ENCODE measurements at places on chromosomes 1 and 21.

DNA sequence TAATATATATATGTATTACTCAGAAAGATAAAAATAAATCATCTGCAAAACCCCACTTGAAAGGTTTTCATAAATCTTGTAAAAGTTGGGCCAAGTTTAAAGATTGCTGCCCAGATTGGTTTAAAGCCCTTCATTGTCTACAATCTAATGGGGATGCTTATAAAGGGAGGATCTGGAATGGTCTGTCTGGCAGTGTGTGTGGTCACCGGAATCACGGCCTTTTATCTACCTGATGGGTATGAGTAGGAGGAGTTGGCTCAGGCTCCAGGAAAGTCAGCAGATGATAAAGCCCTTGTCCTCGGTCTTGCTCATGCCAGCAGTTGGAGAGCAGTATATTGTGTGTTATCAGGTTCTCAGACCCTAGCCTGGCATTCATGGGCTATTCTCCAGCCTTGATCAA is 197.7 kb downstream of the ROR1 start:
- no peak for DNase-seq

DNA sequence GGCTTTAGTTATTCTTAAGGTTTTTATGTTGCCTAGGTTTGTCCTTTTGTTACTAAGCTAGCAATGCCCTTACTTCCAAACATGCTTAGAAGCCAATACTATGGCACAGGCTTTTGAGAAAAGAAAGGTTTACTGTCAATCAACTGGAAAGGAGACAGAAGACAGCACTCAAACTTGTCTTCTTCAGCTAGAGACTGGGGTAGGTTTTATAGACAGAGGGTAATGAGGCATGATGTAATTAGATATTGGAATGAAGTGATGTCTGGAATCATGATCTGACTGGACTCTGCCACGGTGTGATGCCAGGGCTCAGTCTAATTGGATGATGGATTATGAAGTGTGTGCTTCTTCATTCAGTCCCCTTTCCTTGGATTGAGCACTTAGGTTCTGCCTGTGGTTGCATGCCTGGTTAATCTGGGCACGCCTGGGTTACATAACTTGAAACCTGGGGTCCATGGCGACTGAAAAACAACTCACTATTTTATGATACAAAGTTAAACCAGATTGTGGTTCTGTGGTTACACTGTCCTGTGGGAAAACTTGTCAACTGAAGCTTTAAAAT is 625.8 kb downstream of the BRINP3 start:
- DNase-seq: no peak

- no peak for DNase-seq
Observed at GRCh38 chr1:3649342-3650247, at the start of gene WRAP73. Gene WRAP73, minus strand, starts transcription at chr1:3650103. Its CDS starts 104 bp downstream, at chr1:3649999.

DNA sequence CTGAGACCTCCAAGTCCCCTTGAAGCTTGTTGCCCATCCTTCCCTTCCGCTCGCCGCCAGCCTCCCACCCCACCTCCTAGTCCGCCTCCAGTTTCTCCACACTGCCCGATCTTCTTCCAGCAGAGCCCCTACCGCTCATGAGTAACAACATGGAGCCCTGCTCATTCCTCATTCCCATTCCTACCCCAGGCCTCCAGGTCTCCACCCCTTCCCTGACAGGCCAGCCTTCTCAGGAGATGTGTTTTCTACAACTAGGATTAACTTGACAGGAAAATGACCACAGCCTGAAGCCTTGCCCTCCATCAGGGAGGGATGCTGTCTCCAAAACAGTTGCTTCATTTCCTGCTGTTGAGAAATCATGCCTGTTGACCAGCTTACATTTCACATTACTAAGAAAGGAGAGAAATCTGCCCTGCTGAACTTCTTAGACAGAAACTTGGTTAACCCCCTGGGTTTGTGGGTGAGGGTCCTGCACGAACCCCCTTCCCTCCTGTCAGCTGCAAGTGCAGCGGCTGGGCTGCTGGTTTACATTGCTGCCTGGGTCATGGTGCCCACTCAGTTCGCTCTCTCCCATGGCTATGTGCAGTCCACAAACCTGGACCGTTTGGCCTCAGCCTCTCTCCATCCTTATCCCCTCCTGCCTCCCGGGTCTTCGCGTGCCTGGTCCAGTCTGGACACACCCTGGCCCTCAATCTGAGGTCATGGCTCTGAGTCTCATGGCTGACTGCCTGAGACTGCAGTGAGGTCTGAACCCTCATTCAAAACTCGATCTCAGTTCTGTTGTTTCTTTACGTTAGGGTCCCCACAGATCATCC is 16.1 kb upstream of the CHI3L1 start:
- no peak for DNase-seq

DNA sequence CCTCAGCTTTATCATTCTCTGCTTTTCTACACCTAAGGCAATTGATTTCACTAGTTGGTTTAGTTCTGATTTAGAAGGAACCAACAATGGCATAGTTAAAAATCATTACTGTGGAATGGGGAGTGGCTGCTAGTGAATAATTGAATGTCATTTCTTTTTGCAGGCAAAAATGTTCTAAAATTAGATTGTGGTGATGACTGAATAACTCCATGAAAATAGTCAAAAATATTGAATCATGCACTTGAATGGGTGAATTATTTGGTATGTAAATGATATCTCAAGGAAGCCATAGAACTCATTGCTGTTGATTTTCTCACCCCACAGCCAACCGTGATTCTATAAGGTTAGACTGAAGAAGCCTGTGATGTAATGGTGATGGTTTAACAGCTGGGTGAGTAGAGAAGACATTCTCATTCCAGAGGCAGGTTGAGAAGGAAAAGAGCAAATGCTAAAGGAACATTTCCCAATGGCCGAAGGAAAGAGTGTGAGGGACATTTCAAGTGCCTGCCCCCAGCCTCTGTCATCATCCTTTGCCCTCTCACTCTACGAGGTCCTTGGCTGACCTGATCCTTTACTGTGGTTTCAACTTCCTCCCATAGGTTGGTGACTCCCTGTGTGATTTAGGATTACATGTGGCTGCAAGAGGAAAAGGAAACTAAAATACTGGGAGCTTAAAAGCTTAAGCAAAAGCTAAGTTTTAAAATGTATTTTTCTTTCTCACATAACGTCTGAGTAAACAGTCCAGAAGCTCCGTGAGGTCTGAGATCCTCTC is 12.5 kb downstream of the OVAAL start:
- no peak for DNase-seq

DNA sequence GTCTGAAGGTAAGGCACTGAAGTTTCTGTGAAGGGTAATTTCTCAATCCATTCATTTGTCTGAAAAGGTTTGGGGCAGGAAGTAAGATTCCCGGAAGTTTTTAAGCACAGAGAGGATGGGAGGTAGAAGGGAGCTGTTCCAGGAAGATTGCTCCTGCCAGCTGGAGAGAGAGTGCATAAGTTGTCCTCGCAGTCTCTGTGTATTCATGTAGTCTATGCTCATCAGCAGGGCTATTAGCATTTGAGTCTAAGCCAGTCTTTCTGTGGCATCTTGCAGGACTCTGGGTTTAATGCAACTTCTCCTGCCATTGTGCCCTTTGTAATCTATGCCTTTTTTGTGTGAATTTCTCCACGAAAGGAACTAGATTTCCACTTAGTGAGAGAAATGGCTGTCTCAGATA is 140.8 kb upstream of the FGGY start:
- DNase-seq: no peak

DNA sequence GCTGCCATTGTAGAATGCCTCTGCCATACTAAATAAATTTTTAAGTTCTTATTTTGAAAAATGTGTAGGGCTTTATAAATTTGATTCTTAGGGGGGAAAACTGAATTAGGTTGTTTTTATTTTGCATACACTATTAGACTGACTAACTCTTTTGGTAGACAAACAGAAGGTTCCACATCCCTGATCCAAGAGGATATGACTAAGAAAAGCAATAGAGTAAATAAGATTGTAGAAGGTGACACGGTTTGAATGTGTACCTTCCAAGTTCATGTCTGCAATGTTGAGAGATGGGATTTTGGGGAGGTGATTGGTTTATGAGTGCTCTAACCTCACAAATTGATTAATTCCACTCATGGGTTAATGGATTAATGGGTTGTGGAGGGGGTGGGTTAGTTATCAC is 127.9 kb downstream of the GLUL start:
- no peak for DNase-seq

- DNase-seq: no peak
Observed at GRCh38 chr21:43853851-43854772, 10.9 kb upstream of the AGPAT3 start.

- no peak for DNase-seq
Observed at GRCh38 chr1:100774370-100774769, 54.8 kb downstream of the VCAM1 start.

DNA sequence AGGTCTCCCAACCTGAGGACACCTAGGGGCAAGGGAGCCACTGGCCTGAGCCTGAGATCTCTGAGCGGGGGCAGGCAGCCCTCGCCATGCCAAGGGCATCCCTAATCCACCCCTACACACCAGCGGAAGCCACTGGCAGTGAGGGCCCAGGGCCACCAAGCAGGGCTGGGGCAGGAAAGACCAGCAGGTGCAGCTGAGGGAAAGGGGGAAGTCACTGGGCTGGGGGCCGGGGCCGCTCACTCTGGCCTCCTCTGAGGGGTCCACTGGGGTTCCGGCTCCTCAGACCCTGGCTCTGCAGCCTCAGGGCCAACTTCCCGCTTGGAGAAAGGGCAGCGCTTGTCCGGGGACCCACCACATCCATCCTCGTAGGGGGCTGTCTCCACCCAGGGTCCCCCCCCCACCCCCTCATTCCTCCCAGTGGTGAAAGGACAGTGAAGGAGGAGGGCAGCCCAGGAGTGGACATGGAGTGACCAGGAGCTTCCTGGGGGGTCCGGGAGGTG is 42.5 kb upstream of the ACTRT2 start:
- peak; percentile 63 for DNase-seq

DNA sequence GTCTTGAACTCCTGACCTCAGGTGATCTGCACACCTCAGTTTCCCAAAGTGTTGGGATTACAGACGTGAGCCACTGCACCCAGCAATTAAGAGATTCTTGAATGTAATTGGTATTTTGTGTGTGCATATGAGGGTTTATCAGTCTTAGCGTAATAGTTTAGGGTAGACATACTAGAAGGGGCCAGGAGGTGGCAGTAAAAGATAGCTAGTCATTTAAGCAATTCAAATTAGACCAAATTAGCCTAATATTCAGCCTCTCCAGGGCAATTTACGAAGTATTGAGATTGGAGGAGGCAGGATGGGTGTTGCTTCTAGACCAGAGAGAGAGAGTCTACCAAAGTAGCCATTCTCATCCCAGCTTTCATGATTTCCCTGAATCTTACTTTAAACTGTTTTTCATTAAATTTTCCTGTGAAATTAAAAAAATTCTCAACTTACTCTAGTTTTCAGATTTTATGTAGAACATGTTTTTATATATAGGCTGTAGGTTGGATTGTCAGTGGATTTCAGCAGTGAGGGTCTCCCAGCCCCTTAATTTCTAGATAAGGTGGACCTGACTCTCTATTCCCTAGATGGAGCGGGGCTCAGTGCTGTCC is 119.7 kb downstream of the HHAT start:
- no peak for DNase-seq

GRCh38 chr21:35051287-35051818 is 2.3 kb upstream of the RUNX1 start:
- DNase-seq: no peak

DNA sequence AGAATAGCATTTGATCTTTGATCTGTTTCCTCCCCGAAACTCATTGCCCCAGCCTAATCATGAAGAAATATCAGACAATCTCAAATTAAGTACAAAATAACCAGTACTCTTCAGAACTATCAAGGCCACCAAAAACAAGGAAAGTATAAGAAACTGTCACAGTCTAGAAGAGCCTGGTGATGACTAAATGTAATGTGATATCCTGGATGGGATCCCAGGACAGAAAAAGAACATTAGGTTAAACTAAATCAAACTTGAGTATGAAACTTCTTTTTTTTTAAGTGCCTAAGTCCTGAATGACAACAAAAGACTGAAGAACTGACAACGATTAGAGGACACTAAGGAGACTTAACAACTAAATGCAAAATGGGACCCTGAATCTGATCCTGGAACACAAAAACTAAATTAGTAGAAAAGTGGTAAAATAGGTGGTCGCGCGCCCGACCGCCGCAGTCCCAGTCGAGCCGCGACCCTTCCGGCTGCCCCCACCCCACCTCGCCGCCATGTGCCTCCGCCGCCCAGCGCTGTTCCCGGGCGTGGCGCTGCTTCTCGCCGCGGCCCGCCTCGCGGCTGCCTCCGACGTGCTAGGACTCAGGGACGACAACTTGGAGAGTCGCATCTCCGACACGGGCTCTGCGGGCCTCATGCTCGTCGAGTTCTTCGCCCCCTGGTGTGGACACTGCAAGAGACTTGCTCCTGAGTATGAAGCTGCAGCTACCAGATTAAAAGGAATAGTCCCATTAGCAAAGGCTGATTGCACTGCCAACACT is 5.5 kb upstream of the PRKAB2 start:
- no peak for DNase-seq

DNA sequence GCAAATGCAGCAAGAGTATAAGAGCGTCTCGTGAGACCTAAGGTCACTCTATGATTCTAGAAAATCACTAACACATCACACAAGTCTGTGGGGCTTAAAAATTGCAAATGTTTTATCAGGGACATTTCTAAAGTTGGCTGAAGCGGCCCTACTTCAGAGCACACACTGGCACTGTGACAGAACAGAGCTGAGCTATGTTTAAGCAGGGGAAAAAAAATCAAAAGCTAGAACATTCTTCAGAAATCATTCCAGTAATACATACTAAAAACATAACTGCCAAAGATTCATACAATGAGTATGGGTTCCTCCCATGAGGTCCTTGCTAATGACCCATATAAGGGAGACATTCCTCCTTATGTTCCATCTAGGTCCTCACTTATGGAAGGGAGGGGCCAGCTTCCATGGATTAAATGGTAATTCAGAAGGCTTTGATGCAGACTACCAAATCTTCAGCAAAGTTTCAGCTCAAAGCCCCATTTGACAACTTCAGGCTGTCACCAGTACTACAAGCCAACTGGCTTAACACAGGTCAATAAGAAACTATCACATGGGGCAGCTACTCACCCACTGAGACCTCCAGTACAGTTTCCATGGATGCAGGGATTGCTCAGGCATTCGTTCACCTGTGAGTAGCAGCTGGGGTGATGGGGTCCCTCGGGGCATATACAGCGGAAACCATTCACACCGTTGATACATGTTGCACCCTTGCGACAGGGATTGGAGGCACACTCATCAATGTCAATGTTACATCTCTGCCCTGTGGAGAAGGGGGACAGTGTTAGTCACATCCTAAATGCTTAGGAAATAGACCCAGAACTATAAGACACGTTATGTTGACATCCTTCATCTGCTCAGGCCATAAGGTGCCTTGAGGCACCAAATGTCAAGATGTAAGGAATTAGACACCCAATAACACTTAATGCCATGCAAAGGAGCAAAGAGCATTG is 58.4 kb upstream of the ADAM30 start:
- DNase-seq: no peak

DNA sequence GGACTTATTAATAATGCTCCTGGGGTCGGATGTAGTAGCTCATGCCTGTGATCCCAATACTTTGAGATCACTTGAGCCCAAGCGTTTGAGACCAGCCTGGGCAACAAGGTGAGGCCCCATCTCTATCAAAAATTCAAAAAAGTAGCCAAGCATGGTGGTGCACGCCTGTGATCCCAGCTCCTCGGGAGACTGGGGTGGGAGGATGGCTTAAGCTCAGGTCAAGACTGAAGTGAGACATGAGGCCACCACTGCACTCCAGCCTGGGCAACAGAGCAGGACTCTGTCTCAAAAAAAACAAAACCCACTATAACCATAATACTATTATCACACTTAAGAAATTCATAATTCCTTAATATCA is 1.6 kb upstream of the DEGS1 start:
- DNase-seq: no peak

All from type B pancreatic cell (in vitro differentiated cells).